ENCODE measurements at places on chromosomes 16 and 17. TPM values are rescaled to one million over a fixed set of nuclear protein-coding genes. Genes with fewer than 3 reads are reported as not detected.

FBXW10 gene
- not detected for total RNA-seq

TEX19 gene
- total RNA-seq = not detected

CCL11 gene
- not detected for total RNA-seq

NPIPB13 gene
- 12.2 TPM for total RNA-seq

RDM1 gene
- not detected for total RNA-seq

GRCh38 chr17:68248199-68248825 lies 469 bp downstream of the AMZ2 start:
- peak overlapping the region; percentile 97 for H3K27ac ChIP-seq
- peak overlapping the region; percentile 92 for H3K4me3 ChIP-seq
- no peak for DNase-seq
- no peaks in the 10 kb centered on the region for H3K27me3 ChIP-seq

DNA sequence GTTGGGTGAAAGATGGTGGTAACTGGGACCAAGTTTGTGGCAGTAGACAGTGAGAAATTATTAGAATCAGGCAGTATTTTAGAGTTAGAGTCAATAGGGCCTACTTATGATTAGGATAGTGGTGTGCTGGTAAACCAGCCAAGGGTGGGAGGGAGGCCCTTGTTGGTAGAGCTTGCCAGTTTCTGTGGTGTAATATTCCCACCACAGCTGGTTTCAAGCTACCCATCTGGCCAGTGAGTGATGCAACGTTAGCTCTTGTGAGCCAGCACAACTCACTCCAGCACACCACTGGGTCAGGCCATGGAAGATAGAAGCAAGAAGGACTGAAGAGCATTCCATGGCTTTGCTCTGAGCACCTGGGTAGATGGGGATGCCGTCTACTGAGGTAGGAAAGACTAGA lies 34.9 kb downstream of the GNAO1 start:
- H3K4me1 ChIP-seq = peaks cover 40% of the 10 kb centered on the region
- no peak for DNase-seq
- no peaks in the 10 kb centered on the region for H3K27me3 ChIP-seq
- no peaks in the 10 kb centered on the region for H3K36me3 ChIP-seq
- H3K27ac ChIP-seq = no peak overlapping the region

DNA sequence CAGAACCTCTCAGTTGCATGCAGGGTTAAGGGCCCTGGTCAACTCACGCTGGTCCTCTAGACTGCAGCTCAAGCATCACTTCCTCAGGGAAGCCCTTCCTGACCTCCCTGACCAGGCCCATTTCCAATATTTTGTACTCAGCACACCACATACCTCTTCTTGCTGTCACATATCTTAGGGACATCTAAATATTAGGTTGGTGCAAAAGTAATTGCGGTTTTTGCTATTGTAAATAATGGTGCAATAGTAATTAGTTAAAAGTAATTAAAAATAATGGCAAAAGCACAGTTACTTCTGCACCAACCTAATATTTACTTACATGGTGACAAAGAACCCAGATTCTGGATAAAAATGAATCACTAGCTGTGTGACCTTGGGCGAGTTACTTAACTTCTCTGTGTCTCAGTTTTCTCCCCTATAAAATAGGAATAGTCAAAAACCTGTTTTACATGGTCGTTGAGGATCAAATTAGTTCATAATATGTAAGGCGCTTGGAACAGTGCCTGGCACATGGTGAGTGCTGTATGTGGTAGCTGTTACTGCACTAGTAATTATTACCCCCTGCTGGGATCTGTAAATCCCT lies 177.4 kb downstream of the PRKCB start:
- H3K4me1 ChIP-seq = peaks cover 43% of the 10 kb centered on the region
- no peak overlapping the region for H3K27ac ChIP-seq
- no peaks in the 10 kb centered on the region for H3K27me3 ChIP-seq
- no peak for DNase-seq
- no peaks in the 10 kb centered on the region for H3K36me3 ChIP-seq

DNA sequence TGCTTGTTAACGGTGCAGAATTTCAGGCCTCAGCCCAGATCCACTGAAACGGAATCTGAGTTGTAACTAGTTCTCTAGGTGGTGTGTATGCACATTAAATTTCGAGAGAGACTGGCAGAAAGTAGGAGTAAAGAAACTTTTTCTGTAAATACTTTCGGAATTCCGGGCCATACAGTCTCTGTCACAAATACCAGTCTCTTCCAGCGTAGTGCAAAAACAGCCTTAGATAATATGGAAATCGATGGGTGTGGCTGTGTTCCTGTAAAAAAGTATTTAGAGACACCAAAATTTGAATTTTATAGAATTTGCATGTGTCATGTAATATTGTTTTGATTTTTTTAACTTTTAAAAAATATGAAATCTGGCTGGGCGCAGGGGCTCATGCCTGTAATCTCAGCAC lies 109.7 kb downstream of the ABCC1 start:
- peaks cover 24% of the 10 kb centered on the region for H3K4me1 ChIP-seq
- H3K4me3 ChIP-seq = no peak overlapping the region
- peaks cover 71% of the 10 kb centered on the region for H3K36me3 ChIP-seq
- DNase-seq = no peak

DNA sequence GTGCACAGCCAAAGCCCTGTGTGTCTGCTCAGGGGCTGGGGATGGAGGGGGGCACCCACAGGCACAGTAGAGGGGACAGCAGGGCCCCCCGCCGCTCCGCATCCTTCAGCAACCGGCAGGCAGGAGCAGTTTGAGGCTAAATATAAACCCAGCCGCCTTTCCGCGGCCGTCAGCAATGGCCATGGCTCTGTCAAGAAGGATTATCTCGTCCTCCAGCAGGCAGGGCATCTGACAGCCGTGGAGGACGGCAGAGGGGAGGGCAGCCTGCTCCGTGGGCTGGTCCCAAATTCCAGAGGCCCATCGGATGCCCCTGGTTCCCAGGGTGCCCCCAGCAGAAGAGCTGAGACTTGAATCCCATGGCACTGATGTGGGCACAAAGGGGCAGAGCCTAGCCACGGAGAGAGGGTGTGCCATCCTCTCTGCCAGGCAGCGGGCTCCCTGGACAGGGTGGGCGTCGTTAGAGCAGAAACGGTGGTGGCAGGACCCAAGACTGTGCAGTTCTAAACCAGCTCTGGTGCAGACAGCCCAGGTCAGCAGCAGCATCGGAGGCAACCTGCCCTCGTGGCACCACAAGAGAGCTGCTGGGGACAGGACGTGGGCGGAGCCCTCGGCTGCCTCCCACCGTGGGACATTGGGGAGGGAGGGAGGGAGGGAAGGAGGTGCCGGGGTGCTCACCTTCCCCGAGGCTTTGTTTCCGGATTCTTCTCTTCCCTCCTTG lies 198.8 kb upstream of the CIBAR2 start:
- no peak for DNase-seq
- H3K27ac ChIP-seq = peak overlapping the region; percentile 41
- no peaks in the 10 kb centered on the region for H3K27me3 ChIP-seq
- H3K4me3 ChIP-seq = peak overlapping the region; percentile 19
- peaks cover 59% of the 10 kb centered on the region for H3K4me1 ChIP-seq
- H3K36me3 ChIP-seq = no peaks in the 10 kb centered on the region

- H3K4me3 ChIP-seq = no peak overlapping the region
- H3K4me1 ChIP-seq = peaks cover 1% of the 10 kb centered on the region
- H3K27me3 ChIP-seq = no peaks in the 10 kb centered on the region
- DNase-seq = no peak
Observed at GRCh38 chr16:11193494-11193893, 62.5 kb downstream of the SOCS1 start.

- H3K4me3 ChIP-seq = no peak overlapping the region
- H3K27ac ChIP-seq = no peak overlapping the region
- no peaks in the 10 kb centered on the region for H3K27me3 ChIP-seq
- H3K4me1 ChIP-seq = peaks cover 23% of the 10 kb centered on the region
- DNase-seq = no peak
- H3K36me3 ChIP-seq = peaks cover 42% of the 10 kb centered on the region
Observed at GRCh38 chr17:50483266-50483665, 4.6 kb downstream of the RSAD1 start.

DNA sequence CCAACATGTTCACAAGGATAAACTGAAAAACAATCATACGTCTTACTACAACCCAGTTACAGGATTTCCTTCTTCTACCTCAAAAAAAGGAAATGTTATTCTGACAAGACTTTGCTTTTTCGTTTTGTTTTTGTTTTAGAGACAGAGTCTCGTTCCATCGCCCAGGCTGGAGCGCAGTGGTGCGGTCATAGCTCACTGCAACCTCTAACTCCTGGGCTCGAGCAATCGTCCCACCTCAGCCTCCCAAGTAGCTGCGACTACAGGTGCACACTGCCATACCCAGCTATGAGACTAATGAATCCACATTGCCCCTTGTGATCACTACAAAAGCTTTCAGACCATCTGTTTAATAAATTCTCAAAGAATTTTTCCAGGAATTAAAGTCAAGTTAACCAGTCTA lies 8.8 kb upstream of the TRIM37 start:
- H3K4me1 ChIP-seq = no peaks in the 10 kb centered on the region
- no peak overlapping the region for H3K4me3 ChIP-seq
- no peaks in the 10 kb centered on the region for H3K27me3 ChIP-seq

DNA sequence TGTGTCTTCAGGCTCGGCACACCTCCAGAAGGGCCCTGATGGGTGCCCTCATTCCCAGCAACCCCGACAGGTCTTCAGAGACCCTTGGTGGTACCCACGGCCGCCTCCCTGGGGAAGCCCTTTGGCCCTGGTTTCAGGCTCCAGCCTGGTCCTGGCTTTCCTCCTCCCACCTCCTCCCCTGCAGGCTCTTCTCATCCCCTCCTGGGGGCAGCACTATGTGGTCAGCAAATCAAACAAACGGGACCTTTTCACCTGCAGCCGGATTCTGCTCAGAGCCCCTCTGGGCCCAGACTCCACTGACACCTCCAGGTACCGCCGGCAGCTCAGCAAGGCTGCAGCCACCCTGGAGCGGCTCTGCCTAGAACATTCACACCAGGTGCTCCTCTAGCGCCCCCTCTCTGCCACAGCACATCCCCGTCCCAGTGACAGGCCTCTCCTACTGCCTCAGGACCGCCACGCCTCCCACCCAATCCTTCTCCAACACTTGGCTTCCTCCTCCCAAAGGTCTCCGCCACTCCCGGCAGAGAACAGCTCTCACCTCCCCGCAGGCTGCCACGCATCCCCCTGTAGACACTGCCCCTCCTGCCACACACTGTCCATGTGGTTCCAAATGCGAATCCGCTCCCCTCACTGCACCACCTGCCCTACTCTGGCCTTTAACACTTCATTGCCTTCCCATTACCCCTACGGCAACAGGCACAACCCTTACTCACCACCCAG lies 12.0 kb downstream of the CORO7 start:
- peaks cover 25% of the 10 kb centered on the region for H3K4me1 ChIP-seq
- H3K36me3 ChIP-seq = peaks cover 91% of the 10 kb centered on the region
- H3K27me3 ChIP-seq = no peaks in the 10 kb centered on the region
- H3K27ac ChIP-seq = no peak overlapping the region

DNA sequence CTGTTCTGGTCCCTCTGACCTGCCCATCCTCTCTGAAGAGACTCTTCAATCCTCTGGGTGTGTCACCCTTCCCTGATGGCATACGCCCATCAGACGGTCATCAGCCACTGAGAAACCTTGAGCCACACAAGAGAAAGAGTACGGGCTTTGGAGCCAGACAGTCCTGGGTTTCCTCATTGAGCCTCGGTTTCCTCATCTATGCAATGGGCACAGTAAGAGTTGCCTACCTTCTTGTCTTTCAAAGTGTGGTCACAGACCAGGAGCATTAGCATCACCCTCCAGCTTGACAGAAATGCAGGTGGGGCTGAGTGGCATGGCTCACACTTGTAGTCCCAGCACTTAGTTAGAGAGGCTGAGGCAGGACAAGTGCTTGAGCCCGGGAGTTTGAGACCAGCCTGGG lies 26.1 kb upstream of the MEAK7 start:
- no peak overlapping the region for H3K4me3 ChIP-seq
- peaks cover 8% of the 10 kb centered on the region for H3K4me1 ChIP-seq
- no peak for DNase-seq
- no peak overlapping the region for H3K27ac ChIP-seq
- no peaks in the 10 kb centered on the region for H3K27me3 ChIP-seq

GRCh38 chr17:70060415-70060814 lies 14.6 kb upstream of the KCNJ16 start:
- DNase-seq = no peak
- no peak overlapping the region for H3K27ac ChIP-seq
- H3K36me3 ChIP-seq = no peaks in the 10 kb centered on the region
- H3K4me1 ChIP-seq = no peaks in the 10 kb centered on the region
- H3K27me3 ChIP-seq = no peaks in the 10 kb centered on the region
- H3K4me3 ChIP-seq = no peak overlapping the region

- H3K27ac ChIP-seq = no peak overlapping the region
- H3K27me3 ChIP-seq = peaks cover 49% of the 10 kb centered on the region
Observed at GRCh38 chr17:49899191-49899485, 51.3 kb upstream of the TAC4 start.

- no peaks in the 10 kb centered on the region for H3K36me3 ChIP-seq
- H3K4me3 ChIP-seq = no peak overlapping the region
- no peaks in the 10 kb centered on the region for H3K27me3 ChIP-seq
- H3K4me1 ChIP-seq = no peaks in the 10 kb centered on the region
- H3K27ac ChIP-seq = no peak overlapping the region
Observed at GRCh38 chr16:48218473-48218872, 25.6 kb upstream of the LONP2 start.

DNA sequence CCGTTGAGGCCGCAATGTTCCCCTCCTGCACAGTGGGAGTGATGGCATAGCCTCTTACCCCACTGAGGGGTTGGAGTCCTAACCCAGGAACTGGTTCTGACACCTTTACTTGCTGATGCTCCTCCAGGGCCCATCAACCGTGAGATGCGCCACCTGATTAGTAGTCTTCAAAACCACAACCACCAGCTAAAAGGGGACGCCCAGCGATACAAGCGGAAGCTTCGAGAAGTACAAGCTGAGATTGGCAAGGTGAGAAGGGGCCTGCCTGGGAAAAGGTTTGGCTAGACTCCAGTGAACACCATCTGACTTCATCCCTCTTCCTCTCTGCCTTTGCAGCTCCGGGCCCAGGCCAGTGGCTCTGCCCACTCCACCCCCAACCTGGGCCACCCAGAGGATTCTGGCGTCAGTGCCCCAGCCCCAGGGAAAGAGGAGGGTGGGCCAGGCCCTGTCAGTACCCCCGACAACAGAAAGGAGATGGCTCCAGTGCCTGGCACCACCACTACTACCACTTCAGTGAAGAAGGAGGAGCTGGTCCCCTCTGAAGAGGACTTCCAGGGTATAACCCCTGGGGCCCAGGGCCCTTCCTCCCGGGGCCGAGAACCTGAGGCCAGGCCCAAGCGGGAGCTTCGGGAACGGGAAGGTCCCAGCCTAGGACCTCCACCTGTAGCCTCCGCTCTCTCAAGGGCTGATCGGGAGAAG lies 5.8 kb downstream of the RNF40 start:
- no peak overlapping the region for H3K27ac ChIP-seq
- H3K4me1 ChIP-seq = peaks cover 21% of the 10 kb centered on the region
- H3K27me3 ChIP-seq = no peaks in the 10 kb centered on the region
- H3K4me3 ChIP-seq = no peak overlapping the region
